ENCODE measurements at places on chromosomes 5 and 9.

GRCh38 chr5:138706655-138707480, 46.4 kb upstream of the CTNNA1 start:
- DNase-seq, result no peak

DNA sequence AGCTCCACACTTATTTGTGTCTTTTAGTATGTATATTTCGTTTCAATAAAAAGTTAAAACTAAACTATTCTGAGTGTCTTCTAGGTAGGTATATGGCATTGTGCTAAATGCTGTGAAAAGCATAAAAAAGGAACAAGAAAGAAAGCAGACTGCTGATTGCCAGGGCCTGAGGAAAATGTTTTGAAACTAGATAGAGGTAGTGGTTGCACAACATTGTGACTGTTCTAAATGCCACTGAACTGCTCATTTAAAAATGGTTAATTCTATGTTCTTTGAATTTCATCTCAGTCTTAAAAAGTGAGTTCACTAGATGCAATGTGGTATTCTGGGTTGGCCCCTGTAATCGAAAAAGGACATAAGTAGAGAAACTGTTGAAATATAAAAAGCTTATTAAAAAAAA, 2.6 kb upstream of the ALAD start:
- no peak for DNase-seq

GRCh38 chr9:127796852-127797370, 5.8 kb upstream of the FPGS start:
- no peak for DNase-seq

GRCh38 chr9:36337002-36337401, 63.1 kb downstream of the RNF38 start:
- no peak for DNase-seq

- DNase-seq, result no peak
Observed at GRCh38 chr5:74575741-74576538, 64.6 kb downstream of the ENC1 start.

Measured in NCI-H1417 treated with DMSO at 0.1 percent for 48 hours (cell line).